ENCODE measurements at places on chromosomes 1 and 21. TPM values are rescaled to one million over a fixed set of nuclear protein-coding genes. Genes with fewer than 3 reads are reported as not detected.

Gene TMEM82
- not detected for total RNA-seq

Gene HCN3
- total RNA-seq: 1.2 TPM

Gene C1orf94
- not detected for total RNA-seq

Gene C1orf74
- 1.2 TPM for total RNA-seq

Gene TP73
- not detected for total RNA-seq

Gene GJA9
- total RNA-seq: not detected

DNA sequence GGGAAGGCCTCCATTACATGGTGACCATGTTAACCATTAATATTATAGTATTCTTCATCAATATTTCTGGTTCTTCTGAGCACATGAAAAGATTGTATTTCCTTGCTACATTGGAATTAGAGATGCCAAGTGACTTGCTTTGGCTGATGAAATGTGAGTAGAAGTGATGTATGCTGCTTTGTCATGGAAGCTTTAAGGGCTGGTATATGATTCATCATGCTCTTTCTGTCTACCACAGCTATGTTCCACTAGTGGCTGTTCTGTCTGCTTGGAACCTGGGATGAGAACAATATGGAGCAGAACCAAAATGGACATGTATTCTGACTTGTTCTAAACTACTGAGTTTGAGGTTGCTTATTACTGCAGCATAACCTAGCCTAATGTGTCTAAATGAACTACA lies 163.3 kb downstream of the TM2D1 start:
- H3K4me1 ChIP-seq: no peaks in the 10 kb centered on the region
- no peaks in the 10 kb centered on the region for H3K36me3 ChIP-seq
- no peak overlapping the region for H3K27ac ChIP-seq
- H3K27me3 ChIP-seq: no peaks in the 10 kb centered on the region

GRCh38 chr1:172185996-172186395 lies 234.5 kb upstream of the C1orf105 start:
- DNase-seq: no peak
- H3K27me3 ChIP-seq: no peaks in the 10 kb centered on the region
- no peak overlapping the region for H3K27ac ChIP-seq
- H3K4me1 ChIP-seq: peaks cover 12% of the 10 kb centered on the region
- H3K4me3 ChIP-seq: no peak overlapping the region

DNA sequence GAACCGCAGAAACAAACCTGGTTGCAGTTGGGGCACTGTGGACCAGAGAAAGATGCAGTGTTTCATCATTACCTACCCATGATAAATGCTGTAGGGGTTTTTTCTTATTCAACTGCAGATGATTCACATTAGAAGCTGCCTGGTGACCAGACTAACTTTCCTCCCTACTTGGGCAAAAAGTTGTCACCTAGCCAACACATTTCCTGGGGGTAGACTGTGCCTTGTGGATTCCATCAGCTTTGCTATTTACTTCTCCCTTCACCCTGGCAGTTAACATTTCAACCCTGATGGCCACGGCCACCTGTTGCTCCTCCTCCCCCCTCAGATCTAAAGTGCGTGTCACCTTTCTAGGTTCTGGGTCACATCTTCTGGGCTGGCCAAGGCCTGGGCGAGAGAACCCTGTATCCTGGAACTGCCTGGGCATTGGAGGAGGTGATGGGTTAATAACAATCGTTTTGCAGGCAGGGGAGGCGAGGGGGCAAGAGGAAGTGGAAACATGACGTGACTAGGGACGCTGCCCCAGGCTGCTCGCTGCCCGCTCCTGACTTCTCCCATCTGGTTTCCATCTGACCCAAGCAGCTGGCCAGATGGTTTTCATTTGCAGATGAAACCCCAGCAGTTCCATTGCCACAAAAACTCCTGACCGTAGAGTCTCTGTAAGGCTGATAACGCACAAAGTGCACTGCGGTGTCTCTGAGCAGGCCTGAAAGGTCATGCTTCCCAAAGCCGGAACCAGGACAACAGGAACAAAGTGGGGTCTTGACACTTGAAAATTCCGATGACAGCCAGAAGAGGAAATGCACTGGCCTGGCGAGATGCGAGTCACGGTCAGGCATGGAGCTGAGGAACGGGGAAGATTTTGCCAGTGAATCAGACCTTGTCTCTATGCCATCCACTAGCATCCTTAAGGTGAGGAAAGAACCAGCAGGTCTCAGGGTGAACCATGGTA lies 36.6 kb downstream of the CAPZB start:
- DNase-seq: no peak
- no peaks in the 10 kb centered on the region for H3K27me3 ChIP-seq
- no peaks in the 10 kb centered on the region for H3K36me3 ChIP-seq
- peaks cover 82% of the 10 kb centered on the region for H3K4me1 ChIP-seq

- peaks cover 21% of the 10 kb centered on the region for H3K36me3 ChIP-seq
- H3K4me1 ChIP-seq: peaks cover 4% of the 10 kb centered on the region
- no peak overlapping the region for H3K27ac ChIP-seq
- DNase-seq: no peak
- H3K27me3 ChIP-seq: no peaks in the 10 kb centered on the region
- no peak overlapping the region for H3K4me3 ChIP-seq
These were observed 21.9 kb downstream of the TSNAX start for GRCh38 chr1:231550448-231550781.

DNA sequence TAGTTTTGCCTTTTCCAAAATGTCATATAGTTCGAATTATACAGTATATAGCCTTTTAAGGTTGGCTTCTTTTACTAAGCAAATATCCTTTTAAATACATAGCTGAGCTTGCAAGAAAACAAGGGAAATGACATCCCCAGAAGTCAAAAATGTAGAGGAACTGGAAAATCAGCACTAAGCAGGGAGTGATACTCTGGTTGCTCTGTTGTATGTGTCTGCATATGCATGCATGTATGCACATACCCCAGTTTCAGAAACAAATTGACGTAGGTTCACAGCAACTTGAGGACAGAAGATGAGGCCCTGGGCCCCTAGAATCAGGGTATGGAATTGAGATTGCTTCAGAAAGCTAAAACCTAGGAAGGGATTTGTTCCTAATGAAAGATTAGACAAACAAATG lies 75.1 kb upstream of the GNG4 start:
- no peaks in the 10 kb centered on the region for H3K4me1 ChIP-seq
- peaks cover 49% of the 10 kb centered on the region for H3K36me3 ChIP-seq
- DNase-seq: no peak
- H3K27ac ChIP-seq: no peak overlapping the region
- H3K27me3 ChIP-seq: no peaks in the 10 kb centered on the region

DNA sequence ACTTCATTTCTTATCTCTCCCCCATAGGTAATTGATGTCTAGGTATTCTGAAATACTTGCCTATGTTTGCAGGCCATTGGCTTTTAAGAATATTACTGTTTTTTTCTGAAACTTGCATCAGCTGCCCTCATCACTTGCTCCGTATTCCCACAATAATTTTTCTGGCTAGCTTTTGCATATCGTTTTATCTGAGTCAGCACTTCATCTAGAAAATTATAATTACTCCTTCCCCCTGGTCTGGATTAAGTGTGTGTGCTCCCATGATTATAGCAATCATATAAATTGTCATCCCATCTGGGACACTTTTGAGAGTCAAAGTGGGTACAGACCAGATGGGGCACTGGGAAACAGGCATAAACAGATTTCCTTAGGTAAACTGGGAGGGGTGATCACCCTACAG lies 583.2 kb upstream of the B3GALT2 start:
- H3K4me3 ChIP-seq: no peak overlapping the region
- no peaks in the 10 kb centered on the region for H3K4me1 ChIP-seq
- H3K27me3 ChIP-seq: no peaks in the 10 kb centered on the region
- no peak for DNase-seq
- no peaks in the 10 kb centered on the region for H3K36me3 ChIP-seq
- H3K27ac ChIP-seq: no peak overlapping the region

- no peaks in the 10 kb centered on the region for H3K27me3 ChIP-seq
- H3K4me3 ChIP-seq: no peak overlapping the region
- H3K4me1 ChIP-seq: peaks cover 16% of the 10 kb centered on the region
- no peak overlapping the region for H3K27ac ChIP-seq
- peak; percentile 78 for DNase-seq
These were observed 7.1 kb downstream of the PDZK1IP1 start for GRCh38 chr1:47182676-47183235.

DNA sequence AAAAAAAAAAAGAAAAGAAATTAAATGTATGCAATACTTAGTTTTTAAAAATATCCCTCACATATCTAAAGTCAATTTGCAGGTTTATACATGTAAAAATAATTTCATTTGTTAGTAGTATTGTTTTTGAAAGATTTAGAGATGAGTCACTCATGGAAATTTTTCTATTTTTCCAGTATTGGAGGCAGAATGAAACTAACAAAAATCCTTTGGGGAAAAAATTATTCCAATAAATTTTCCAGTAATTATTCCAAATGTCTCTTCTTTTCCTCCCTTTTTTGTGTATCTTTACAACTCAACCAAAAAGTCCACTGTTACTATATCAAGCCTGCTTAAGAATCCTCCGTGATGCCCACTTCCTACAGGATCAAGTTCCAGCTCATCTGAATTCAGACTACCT lies 29.9 kb downstream of the MPZL1 start:
- no peaks in the 10 kb centered on the region for H3K36me3 ChIP-seq
- H3K27me3 ChIP-seq: no peaks in the 10 kb centered on the region
- H3K27ac ChIP-seq: no peak overlapping the region
- H3K4me3 ChIP-seq: no peak overlapping the region

DNA sequence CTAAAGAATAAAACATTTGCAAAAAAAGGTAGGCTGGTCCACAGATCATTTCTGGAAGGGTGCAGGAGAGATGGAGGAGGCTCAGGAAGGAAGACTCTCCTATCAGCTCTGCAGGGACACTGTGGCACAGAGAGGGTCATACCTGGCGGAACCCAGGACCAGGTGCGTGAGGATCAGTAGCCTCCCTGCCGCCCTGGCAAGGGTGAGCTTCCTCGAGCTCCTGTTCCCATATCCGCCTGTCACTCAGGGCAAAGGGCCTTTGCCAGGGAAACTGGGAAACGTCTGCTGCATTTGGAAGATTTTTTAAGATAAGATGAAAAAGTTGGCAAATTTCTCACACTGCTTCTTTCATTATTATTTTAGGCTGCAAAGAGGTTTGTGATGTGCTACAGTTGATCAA lies 112.1 kb upstream of the TIAM1 start:
- no peak for DNase-seq
- no peaks in the 10 kb centered on the region for H3K36me3 ChIP-seq
- no peak overlapping the region for H3K4me3 ChIP-seq
- H3K4me1 ChIP-seq: no peaks in the 10 kb centered on the region
- H3K27me3 ChIP-seq: no peaks in the 10 kb centered on the region
- H3K27ac ChIP-seq: no peak overlapping the region

GRCh38 chr1:54121482-54122134 lies 31.2 kb downstream of the CDCP2 start:
- DNase-seq: no peak
- no peaks in the 10 kb centered on the region for H3K36me3 ChIP-seq
- H3K27me3 ChIP-seq: no peaks in the 10 kb centered on the region
- peaks cover 12% of the 10 kb centered on the region for H3K4me1 ChIP-seq

- H3K4me3 ChIP-seq: no peak overlapping the region
- H3K36me3 ChIP-seq: peaks cover 23% of the 10 kb centered on the region
- H3K4me1 ChIP-seq: peaks cover 4% of the 10 kb centered on the region
- no peak for DNase-seq
These were observed 166.7 kb downstream of the GABPA start for GRCh38 chr21:25901330-25901979.

- no peaks in the 10 kb centered on the region for H3K4me1 ChIP-seq
- no peak overlapping the region for H3K4me3 ChIP-seq
- no peak overlapping the region for H3K27ac ChIP-seq
- no peak for DNase-seq
- H3K36me3 ChIP-seq: no peaks in the 10 kb centered on the region
These were observed 298.6 kb upstream of the ST6GALNAC5 start for GRCh38 chr1:76568573-76569238.

DNA sequence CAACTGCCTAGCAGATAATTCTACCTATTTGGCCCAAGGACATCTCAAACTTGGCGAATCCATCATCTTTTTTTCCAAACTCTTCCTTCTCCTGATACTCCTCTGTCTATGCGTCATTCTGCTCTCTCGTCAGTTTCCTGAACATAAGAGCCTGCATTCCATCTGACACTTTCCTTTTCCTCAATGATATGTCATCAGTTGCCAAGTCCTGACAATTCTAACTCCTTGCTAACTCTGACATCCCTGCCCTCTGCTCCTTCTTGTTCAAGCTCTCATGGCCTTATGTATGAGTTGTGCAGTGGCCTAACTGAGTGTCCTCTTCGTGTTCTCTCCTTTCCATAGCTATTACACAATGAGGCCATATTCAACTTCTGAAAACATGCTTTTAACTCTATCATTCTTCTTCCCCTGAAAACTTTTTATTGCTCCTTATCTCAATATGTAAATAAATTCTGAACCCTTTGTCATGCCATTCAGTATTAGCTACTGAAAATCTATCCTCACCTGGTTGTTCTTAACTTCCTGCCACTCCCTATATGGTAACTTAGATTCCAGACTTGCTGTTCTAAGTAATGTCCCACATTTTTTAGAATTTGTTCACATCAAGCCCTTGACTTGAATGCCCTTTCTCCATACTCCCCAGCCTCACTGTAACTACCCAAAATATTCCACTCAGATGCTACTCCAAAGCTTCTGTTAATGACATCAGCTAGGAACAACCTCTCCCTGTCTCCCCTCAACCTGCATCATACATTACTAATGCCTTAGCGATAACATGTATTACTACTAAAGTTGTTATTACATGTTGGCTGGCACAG lies 11.5 kb downstream of the PALMD start:
- H3K36me3 ChIP-seq: no peaks in the 10 kb centered on the region
- H3K27me3 ChIP-seq: no peaks in the 10 kb centered on the region
- DNase-seq: no peak
- H3K27ac ChIP-seq: peak overlapping the region; percentile 24

DNA sequence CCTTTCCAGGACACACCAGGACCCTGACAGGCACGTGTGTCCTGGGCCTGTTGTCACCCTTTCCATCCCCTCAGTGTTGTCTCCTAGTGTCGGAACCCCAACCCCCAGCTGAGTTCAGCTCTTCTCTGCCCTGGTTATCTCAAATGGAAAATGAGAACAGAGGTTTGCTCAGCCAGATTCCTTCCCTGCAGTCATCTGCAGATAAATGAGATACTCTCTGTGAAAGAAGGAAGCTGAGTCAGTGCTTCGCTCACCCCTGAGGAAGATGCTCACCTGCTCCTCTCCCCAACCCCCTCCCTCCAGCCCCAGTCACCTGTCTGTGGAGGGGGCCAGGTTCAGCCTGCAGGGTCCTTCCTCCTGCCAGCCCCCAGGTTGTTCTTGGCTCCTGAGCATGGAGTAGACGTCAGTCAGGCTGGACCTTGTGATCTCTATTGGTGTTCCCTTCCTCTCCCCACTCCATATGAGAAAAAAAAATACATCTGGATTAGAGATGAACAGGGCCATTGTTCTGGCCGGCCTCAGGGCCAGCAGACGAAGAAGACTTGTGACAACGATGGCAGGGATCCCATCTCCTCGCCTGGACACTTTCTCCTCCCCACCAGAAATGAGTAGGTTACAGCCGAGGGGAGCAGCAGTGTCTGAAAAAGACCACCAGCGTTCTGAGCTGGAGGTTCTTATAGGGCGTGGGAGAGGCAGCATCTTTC lies 20.9 kb downstream of the PHGDH start:
- H3K27ac ChIP-seq: no peak overlapping the region
- H3K27me3 ChIP-seq: no peaks in the 10 kb centered on the region
- no peaks in the 10 kb centered on the region for H3K4me1 ChIP-seq
- no peak overlapping the region for H3K4me3 ChIP-seq

GRCh38 chr1:71587961-71588360 lies 507.1 kb upstream of the ZRANB2 start:
- H3K27me3 ChIP-seq: no peaks in the 10 kb centered on the region
- H3K4me3 ChIP-seq: no peak overlapping the region
- H3K36me3 ChIP-seq: no peaks in the 10 kb centered on the region
- DNase-seq: no peak
- H3K4me1 ChIP-seq: peaks cover 5% of the 10 kb centered on the region
- H3K27ac ChIP-seq: no peak overlapping the region

All from esophagus muscularis mucosa (tissue), 4 donors.